M059J (cell line): ENCODE measurements at places on chromosomes 2 and 18.

- peak; percentile 72 for DNase-seq
These were observed 25.6 kb downstream of the CYB5A start for GRCh38 chr18:74266161-74266560.

DNA sequence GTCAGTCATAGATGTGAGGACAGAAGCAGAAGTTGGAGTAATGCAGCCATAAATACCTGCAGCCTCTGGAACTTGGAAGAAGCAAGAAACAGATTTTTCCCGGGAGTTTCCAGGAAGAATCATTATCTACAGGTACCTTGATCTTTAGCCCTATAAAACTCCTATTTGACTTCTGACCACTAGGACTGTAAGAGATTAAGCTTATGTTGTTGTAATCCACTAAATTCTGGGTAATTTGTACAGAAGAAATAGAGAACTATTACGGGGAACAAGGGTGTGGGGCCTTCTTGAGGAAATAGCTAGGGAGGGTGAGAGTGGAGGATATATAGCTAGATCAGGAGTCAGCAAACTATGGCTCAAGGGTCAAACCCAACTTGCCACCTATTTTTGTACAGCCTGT is 353.2 kb downstream of the SLC4A3 start:
- no peak for DNase-seq

- DNase-seq = no peak
These were observed 376.8 kb upstream of the NT5C1B start for GRCh38 chr2:18966131-18966530.

DNA sequence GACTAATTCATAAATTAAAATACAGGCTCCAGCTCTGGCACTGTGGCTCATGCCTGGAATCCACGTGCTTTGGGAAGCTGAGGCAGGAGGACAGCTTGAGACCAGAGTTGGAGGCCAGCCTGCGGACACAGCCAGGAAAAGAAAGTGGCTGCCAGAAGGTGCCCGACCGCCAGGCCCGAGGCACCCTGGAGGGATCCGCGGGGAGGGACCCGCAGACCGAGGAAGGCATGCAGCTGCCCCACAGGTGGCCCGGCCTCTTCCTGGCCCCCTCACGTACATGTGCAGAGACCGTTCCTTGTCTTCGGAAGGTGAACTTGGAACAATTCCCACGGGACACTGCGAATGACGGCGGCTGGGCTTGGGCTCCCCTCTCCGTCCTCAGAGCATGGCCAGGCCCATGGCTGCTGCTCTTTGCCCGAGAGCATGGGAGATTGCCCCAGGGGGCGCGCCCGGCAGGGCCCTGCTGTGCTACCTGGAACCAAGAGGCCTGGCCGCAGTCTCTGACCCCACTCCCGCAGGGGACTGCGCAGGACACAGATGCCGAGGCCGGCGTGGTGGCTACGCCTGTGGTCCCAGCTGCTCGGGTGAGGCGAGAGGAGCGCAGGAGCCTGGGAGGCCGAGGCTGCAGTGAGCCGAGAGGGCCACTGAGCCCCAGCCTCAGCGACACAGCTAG is 55.6 kb upstream of the IMP4 start:
- no peak for DNase-seq

DNA sequence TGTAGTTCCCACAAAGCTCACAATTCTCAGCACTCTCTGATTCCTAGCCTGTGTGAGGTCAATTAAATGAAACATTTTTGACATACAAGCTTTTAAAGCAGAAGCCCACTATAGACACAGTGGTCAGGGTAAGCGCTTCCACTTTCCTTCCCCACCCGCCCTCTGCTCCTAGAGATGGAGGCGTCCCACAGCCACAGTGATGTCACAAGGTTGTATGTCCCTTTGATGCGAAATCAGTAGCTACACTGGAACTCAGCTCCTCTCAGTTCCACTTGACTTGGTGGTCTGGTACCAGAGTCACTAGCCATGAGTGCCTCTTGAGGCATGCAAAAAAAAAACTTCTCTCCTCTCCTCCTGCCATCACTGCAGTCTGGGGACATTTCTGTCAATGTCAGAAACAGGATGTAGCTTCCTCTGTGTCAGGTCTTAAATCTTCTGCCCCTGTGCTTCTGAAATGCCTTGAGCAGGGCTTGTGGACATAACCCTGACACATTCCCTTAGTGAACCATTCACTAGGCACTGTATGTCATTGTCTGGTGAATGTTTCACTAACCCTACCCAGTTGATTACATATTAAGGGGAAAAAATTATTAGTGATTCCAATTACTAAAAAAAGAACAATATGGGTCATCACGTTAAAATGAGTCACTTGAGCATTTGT is 7.8 kb downstream of the SULT1C4 start:
- no peak for DNase-seq

DNA sequence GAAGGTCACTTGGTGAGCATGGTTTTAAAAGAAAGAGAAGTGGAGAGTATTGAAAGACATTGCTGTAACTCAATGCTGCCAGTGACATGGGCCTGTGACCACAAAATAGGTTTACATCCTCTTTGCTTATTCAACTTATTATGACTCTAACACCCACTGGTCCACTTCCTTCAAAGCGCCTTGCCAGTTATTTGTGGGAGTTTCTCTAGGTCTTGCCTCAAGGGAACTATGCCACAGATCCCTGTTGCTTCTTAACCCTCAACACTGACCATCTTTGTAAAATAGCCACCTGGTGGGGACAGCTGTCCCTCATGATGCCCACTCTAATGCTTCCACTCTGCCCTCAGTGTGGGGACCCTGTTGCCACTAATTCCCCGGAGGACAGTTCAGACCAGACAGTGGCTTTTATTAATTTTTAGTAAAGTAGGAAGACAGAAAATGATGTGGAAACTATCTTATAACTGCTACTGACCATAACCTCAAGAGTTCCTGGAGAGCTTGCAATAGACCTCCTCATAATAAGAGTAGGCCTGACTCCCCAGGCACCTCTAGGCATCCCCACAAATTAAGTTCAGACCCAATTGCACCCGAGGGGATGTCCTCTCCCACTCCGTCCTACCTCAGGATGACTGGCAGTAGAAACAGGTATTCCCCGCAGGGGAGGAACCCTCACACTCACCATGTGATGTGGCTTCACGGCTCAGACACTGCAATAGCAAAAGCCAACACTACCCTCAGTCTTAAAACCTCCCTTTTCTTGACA is 31.3 kb upstream of the SLC25A52 start:
- DNase-seq = no peak

DNA sequence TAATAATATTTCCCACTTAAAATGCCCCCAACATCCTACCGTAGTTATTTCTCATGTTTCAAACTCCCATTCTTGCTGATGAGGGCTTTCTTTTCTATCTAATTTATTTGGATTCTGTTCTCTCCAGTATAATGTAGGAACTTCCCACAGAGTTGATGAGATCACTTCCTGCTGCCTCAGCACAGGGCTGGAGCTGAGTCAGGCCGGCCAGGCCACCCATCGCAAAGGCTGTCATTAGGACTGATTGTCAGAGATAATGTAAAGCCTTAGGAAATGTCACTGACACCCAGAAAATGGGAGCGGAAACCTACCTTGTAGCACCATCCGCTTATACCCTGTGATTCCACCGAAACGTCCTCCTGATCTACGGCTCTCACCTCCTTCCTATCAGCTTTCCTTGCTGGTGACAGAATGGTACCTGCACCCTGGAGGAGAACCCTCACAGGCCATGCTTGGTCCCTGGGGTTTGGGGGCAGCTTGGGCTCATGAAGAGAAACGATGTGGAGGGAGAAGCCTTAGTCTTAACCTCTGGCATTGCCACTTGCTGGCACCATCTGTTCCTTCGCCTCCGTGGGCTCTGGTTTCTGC is 672.8 kb upstream of the ID2 start:
- DNase-seq = peak; percentile 16
